ENCODE measurements at places on chromosomes 13 and 19.

DNA sequence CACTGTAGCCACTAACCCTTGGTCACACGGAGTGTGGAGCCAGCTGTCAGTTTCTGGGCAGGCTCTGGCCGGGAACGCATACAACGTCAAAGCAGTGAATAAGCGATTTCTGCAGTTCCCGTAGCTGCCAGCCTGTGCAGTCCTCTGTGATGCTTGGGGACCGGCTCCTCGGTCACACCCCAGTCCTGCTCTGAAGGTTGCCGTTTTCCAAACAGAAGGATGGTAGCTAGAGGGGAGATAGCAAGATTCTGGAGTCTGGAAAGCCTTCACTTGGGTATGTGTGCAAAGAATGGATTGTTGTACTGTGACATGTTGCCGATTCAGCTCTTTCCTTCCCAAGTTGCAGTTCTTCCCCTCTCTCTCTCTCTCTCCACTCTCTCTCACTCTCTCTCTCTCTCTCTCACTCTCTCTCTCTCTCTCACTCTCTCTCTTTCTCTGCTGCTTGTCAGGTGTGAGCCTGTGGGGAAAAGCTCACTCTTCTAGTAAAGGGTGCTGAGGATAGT, 38.7 kb upstream of the C1QTNF9 start:
- peak; percentile 72 for DNase-seq

- no peak for DNase-seq
These were observed 1044.4 kb downstream of the UQCRFS1 start for GRCh38 chr19:28168557-28168956.

GRCh38 chr19:39007096-39007495, 25.3 kb downstream of the FBXO27 start:
- no peak for DNase-seq

- no peak for DNase-seq
These were observed 20.6 kb downstream of the PBX4 start for GRCh38 chr19:19597809-19598306.

GRCh38 chr19:5099701-5100221, 130.8 kb downstream of the KDM4B start:
- no peak for DNase-seq

DNA sequence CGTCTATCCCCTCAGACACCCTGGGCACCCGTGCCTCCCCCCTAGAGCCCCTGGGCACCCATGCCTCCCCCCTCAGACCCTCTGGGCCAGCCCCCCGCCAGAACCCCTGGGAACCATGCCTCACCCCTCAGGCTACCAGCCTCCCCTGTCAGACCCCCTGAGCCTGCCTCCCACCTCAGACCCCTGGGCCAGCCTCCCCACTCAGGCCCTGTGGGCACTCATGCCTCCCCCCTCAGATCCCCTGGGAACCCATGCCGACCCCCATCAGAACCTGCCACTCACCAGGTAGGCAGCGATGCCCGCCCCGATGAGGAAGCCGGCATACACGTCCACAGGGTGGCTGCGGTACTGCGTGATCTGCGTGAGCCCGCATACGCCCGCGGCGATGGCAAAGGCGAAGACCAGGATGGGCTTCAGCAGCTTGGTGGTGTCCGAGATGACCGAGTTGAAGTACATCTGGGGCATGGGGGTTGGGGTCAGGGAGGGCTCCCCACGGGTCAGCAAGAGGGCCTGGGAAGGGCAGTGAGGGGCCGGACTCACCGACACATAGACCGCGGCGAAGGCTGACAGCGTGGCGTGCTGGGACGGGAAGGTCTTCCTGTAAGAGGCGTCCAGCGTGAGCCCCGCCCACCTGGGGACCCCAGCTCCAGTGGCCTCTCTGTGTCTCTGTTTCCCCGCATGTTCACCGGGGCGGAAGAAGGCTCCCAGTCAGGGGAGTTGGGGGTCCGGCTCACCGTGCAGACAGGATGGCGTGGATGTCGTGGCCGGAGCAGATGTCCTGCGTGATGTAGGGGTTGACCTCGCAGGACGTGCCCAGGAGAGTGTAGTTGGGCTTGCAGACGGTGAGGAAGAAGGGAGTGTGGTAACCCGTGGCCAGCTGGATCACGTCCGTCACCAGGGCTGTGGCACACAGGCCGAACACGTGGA, 7.3 kb downstream of the PLPPR3 start:
- DNase-seq, result no peak

DNA sequence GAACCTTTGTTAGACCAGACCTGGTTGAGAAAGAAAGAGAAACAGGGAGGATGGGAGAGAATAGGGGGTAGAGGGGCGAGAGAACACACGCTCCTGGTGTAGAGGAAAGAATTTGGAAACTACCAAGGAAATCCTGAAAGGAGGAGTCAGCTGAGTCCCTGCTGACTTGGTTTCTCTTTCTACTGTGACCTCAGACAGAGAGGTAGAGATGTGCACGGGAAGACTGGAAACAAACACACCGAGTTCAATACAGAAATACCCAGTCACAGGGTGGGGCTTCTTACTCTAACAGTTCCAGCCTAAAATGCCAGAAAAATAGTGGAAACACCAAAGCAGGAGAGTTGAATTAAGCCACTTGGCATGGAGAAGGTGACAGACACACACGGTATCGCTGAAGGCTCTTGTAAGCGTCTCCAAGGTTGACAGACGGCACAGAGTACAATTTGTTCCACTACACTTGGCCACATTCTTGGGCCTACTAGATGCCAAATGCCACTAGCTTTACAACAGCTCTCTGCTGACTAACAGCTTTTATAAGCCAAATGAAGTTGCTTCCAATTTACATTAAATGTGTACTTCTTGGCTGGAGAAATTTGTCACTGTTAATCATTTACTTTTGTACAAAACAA, 28.1 kb downstream of the LATS2 start:
- no peak for DNase-seq

DNA sequence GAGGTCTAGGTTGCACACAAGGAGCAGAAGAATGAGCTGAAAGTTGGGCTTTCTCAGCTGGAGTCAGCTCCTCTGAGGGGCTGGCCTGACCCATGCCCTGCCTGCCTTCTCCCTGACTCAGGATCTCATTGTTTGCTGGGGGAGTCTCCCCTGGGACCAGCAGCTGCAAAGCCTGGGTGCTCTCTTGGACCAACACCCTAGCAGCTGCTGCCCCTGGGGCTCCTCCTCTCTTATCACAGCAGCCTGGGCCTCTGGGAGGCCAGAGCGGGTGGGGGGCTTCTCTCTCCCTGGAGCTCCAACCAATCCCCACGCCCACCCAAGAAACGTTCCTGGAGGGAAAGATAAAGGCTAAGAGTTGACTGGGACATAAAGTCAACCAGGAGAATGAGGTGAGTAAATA, 1.6 kb upstream of the FCGBP start:
- no peak for DNase-seq
